ENCODE measurements at places on chromosomes 1 and 21.

GRCh38 chr1:226609836-226610455, 61.4 kb downstream of the STUM start:
- DNase-seq, result no peak

- DNase-seq, result peak; percentile 70
These were observed 45.4 kb downstream of the S100B start for GRCh38 chr21:46559291-46559983.

DNA sequence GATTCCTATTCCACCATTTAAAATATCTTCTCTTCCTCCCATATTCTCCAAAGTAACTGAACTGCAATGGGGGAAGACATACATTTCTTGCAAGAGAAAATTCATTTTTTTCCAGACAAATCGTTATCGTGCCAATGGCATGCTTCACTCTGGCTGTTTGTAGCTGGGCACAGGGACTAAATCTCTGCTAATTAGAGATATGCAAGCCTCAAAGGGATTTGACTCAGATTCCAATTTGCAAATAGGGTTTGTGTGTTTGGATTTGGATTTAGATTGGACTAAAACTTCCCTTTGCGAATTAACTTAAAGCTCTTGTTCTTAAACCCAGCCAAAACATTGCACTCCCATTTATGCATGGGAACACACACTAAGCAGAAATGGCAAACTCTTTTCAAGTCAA, 276.2 kb upstream of the DUSP10 start:
- no peak for DNase-seq

- no peak for DNase-seq
These were observed 15.3 kb upstream of the SHCBP1L start for GRCh38 chr1:182968151-182968741.

- DNase-seq, result no peak
These were observed 1.3 kb upstream of the CD58 start for GRCh38 chr1:116572099-116572498.

- no peak for DNase-seq
These were observed 65.4 kb downstream of the UBIAD1 start for GRCh38 chr1:11338284-11338924.

DNA sequence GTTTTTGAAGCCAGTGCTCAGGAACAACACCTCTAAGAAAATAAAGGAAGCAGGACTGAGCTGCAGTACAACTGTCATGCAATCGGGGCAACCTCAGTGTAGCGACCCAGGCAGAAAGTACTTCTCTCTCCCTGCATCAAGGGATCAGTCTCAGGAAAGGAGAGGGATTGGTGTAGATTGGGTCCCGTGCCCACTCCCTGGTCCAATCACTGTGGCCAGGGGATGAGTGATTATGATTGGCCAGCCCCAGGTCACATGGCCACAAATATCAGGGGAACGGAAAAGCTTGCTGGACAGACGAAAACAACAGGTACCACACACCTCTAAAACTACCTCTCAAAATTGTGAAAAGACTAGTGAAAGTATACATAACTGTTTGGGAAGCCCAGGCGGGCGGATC, 136.2 kb upstream of the F3 start:
- DNase-seq, result no peak

GRCh38 chr1:24190983-24191461, 3.9 kb upstream of the IFNLR1 start:
- DNase-seq, result no peak

DNA sequence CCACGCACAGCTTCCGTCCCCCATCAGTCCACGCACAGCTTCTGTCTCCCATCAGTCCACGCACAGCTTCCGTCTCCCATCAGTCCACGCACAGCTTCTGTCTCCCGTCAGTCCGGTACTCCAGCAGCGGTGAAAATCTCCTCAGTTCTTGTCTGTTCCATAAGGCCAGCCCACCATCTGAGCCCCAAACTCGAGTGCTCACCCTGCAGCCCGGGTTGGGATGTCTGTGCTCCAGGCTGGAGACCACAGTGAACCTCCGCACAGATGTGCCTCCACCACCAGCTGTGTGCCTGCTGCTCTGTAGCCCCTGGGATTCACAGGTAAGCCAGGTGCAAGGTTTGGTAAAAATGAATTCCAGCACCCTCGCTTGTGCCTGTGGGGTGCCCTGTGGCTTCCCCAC, 258.6 kb downstream of the NPHP4 start:
- DNase-seq, result no peak

GRCh38 chr1:178645157-178645807, 79.8 kb upstream of the RALGPS2 start:
- no peak for DNase-seq

DNA sequence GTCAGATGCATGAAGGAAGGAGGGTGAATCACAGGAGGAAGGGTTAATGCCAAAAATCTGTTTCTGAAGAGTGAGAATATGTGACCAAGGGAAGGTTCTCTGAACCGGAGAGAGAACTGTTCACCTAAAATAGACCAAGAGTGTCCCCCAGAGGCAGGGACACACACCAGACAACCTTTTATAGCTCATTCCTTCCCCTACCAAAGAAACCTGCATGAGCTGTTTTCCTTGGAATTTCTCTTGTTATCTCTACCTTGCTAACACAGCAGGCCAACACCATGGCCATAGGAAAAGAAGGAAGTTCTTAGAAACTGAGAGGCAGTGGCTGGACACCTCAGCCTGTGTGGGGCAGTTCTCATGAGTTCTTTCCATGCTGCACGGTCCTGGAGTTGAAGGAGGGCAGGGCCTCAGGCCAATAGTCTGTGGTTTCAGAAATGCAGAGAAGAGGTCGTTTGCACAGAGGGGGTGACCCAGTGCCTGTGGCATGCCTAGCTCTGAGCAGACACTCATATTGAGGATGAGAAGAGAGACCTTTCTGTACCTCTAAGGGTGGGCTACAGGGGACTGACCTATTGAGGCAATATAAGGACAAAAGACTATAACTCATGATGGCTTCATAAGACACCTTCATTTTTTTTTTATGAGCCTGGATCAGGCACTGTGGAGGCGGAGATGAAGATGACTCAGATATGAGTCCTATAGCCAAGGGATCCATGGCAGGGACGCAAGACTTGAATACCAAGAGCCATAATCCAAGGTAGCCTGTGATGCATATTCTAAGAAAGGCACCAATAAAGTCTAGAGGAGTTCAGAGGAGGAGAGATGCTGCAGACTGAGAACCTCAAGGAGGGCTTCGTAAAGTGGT, 39.4 kb downstream of the IGFN1 start:
- DNase-seq, result no peak

DNA sequence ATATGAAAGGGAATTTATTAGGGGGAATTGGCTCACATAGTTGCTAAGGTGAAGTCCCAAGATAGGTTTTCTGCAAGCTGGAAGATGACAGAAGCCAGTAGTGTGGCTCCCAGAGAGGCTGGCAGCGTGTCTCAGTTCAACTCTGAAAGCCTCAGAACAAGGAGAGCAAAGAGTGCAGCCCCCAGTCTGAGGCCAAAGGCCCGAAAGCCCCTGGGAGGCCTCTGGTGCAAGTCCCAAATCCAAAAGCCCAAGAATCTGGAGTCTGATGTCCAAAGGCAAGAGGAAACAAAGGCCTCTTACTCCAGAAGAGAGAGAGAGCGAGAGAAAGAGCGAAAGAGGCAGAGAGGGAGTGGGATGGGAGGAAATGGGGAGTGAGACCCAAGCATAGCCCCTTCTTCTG, 18.3 kb downstream of the KCNA2 start:
- DNase-seq, result no peak

- DNase-seq, result peak; percentile 48
These were observed at the start of gene TSPAN2 for GRCh38 chr1:115089420-115090185. TSS of gene TSPAN2 (minus strand) at chr1:115089503. CDS start at chr1:115089432, 71 bp downstream.

GRCh38 chr1:187949567-187949966, 1120.8 kb downstream of the PLA2G4A start:
- DNase-seq, result no peak

GRCh38 chr1:180415236-180415848, 87.0 kb downstream of the ACBD6 start:
- no peak for DNase-seq

DNA sequence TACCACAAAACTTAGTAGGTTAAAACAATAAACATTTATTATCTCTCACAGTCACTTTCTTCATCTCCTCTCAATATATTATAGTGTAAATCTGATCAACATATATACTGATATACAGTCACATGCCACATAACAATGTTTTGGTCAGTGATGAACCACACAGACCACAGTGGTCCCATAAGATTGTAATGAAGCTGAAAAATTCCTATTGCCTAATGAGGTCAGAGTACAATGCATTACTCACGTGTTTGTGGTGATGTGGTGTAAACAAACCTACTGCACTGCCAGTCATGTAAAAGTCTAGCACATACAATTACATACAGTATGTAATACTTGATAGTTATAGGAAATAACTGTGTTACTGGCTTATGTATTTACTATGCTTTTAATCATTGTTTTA, 30.1 kb downstream of the OLFML3 start:
- no peak for DNase-seq

GRCh38 chr1:153560771-153561465, 4.7 kb downstream of the S100A2 start:
- DNase-seq, result no peak

GRCh38 chr1:44368471-44369151, 13.6 kb upstream of the ERI3 start:
- no peak for DNase-seq

- no peak for DNase-seq
These were observed 422.9 kb downstream of the SETD4 start for GRCh38 chr21:35637431-35637830.

- peak; percentile 33 for DNase-seq
These were observed 659 bp downstream of the FAF1 start for GRCh38 chr1:50959303-50959912.

- no peak for DNase-seq
These were observed 22.2 kb downstream of the DYNLT5 start for GRCh38 chr1:66774438-66774837.

DNA sequence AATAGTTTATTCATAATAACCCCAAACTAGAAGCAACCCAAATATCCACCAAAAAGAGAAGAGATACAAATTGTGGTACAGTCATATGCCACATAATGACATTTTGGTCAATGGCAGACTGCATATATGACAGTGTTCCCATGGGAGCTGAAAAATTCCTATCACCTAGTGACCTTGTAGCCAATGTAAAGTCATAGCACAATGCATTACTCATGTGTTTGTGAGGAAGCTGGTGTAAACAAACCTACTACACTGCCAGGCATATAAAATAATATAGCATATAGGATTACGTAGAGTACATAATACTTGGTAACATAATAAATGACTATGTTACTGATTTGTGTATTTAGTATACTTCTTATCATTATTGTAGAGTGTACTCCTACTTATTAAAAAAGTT, 29.5 kb upstream of the SLFNL1 start:
- DNase-seq, result no peak

- DNase-seq, result no peak
These were observed 497.4 kb downstream of the DISC1 start for GRCh38 chr1:232123775-232124659.

DNA sequence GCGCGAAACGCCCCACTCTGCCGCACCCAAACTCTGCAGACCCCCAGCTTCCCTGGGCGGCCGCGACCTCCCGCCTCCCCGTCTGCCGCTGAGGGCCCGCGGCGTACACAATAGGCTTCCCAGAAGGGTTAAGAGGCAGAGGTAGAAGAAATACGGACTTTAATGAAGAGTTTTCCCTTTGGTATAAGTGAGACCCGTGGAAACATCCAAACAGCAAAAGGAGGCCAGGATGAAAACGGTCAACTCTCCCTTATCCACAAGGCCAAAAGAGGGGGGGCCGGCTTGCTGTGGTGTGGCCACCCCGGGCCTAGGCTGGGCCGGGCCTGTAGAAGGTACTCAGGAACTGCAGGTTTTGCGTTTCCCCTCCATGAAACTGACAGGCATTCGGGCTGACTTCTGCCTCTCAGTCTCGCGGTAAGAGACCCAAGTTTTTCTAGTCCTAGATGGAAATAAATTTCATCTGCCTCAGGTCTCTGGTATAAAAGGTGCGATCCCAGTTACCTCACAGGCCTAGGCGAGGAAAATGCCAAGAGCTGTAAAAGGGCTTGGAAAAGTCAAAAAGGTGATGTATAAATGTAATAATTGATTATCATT, 671 bp upstream of the PYGO2 start:
- DNase-seq, result peak; percentile 33

All from activated CD4-positive, alpha-beta T cell treated with anti-CD3 and anti-CD28 coated beads, Interleukin-2, amount 10 ng/mL, durations not matched to agents 7 days and 5 days (primary cell).